ENCODE measurements at places on chromosomes 6 and 20.

GRCh38 chr6:12314751-12315150 lies 24.6 kb downstream of the EDN1 start:
- DNase-seq: no peak

GRCh38 chr6:135642912-135643311 lies 145.4 kb upstream of the AHI1 start:
- DNase-seq: no peak

GRCh38 chr6:4790158-4790899 lies 14.1 kb downstream of the CDYL start:
- no peak for DNase-seq

GRCh38 chr6:54031169-54031568 lies 80.1 kb upstream of the MLIP start:
- DNase-seq: no peak

- peak; percentile 9 for DNase-seq
Measured at GRCh38 chr6:22681761-22682160, 112.4 kb downstream of the HDGFL1 start.

GRCh38 chr20:58352468-58352867 lies 36.6 kb upstream of the VAPB start:
- DNase-seq: no peak

GRCh38 chr20:23190557-23190956 lies 104.4 kb upstream of the CD93 start:
- DNase-seq: no peak

Data from HFF-Myc (cell line).